Activated CD4-positive, alpha-beta T cell treated with anti-CD3 and anti-CD28 coated beads, Interleukin-10, Interleukin-2, amounts not matched to agents 100 ng/mL and 50 ng/mL, durations not matched to agents 16 hours and 8 hours (primary cell): ENCODE measurements at places on chromosomes 3 and 15.
A peak's percentile ranks its signal among the peaks of the same experiment; 100 is the strongest.

DNA sequence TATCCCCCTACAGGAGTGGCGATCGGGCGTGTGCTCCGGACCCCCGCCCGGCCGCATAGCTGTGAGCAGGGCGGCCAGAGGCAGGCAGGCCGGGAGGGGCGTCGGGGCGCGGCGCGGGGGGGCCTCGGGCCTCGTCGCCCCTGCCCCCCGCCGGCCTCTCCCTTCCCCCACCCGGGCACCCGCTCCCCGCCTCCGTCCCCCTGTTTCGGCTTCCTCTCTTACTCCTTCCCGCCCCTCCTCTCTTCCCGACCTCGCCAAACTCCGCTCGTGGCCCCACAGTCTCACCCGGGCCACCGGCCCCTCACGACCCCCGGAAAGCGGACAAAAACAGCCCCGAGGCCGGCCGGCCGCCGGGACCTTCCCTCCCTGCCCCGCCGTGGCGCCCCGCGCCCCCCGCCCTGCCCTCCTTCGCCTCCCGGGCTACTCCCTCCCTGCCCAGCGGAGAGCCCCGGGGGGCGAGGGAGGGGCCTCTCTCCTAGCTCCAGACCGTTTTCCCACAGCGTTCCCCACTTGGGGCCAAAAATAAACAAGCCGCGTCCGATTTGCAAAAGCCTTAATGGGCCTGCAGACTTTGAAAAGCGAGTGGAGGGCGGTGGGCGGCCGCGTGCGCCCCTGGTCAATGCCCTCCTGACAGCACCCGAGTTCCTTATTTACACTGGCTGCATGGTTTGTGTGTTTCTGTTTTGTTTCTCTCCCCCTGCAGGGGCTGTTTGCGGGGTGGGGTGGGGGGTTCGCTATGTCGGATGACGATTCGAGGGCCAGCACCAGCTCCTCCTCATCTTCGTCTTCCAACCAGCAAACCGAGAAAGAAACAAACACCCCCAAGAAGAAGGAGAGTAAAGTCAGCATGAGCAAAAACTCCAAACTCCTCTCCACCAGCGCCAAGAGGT lies 1.0 kb downstream of the UBE2E1 start:
- DNase-seq: no peak

DNA sequence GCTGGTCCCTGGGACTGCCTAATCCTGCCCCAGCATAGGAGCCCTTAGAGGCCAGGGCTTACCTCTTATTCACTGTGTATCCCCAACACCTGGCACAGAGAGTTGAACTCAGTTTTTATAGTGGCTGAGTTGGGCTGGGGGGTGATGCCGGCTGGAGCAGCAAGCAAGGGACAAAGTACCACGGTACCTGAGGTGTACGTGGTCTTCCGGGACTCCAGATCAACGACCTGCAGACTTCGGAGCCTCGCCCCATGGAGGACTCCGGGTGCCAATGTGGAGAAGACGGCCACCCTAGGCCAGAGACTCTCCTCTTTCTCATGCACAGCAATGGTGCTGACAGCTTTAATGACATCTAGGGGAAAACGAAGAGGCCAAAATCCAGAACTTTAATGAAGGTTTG lies 8.1 kb downstream of the WDR73 start:
- no peak for DNase-seq

DNA sequence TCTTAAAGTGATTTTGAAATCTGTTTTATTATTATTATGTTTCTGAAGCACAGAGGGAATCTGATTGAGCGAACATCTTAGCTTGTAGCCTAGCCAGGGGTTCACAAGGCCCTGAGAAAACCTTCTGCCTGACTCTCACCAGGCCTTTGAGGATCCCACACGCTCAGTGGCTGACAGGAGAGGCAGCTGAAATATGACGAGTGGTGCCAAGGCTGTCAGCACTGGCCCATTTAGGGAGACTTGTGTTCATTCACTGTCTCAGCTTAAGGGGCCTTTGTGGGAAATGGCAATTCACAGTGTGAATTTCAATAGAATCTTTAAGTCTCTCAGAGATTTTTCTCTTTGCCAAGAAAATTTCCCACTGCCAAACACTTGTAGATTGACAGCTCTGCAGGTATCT lies 770.9 kb downstream of the TUSC7 start:
- no peak for DNase-seq

DNA sequence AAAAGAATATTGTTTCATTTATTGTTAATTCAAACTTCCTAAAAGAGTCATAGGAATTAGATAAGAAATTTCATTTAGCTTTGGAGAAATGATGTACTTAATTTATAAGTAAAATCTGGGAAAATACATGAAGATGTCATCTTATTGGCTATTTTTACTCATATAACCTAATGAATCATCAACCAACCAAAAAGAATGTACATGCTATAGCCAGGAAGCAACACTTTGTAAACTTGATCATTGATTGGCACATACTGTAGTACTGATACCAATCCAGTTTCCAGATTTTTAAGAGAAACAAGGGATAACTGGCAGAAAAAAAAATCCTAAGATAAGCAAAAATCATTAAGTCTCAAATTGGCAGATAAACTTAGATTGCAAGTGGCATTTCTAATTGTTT lies 207.9 kb upstream of the CDIN1 start:
- no peak for DNase-seq

GRCh38 chr15:77516076-77516475 lies 95.4 kb downstream of the HMG20A start:
- no peak for DNase-seq

DNA sequence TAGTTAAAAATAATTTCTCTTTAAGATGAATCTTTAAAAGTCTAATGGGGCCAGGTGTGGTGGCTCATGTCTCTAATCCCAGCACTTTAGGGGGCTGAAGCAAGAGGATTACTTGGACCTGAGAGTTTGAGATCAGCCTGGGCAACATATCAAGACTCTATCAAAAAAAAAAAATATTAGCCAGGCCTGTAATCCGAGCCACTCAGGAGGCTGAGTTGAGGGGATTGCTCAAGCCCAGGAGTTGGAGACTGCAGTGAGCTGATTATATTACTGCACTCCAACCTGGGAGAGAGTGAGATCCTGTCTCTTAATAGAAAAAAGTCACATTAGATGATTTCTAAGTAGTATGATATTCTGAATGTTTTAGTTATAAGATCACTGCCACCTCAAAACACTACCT lies 322.0 kb upstream of the MANF start:
- no peak for DNase-seq

- no peak for DNase-seq
Observed at GRCh38 chr3:125186800-125187598, 25.5 kb downstream of the SLC12A8 start.

DNA sequence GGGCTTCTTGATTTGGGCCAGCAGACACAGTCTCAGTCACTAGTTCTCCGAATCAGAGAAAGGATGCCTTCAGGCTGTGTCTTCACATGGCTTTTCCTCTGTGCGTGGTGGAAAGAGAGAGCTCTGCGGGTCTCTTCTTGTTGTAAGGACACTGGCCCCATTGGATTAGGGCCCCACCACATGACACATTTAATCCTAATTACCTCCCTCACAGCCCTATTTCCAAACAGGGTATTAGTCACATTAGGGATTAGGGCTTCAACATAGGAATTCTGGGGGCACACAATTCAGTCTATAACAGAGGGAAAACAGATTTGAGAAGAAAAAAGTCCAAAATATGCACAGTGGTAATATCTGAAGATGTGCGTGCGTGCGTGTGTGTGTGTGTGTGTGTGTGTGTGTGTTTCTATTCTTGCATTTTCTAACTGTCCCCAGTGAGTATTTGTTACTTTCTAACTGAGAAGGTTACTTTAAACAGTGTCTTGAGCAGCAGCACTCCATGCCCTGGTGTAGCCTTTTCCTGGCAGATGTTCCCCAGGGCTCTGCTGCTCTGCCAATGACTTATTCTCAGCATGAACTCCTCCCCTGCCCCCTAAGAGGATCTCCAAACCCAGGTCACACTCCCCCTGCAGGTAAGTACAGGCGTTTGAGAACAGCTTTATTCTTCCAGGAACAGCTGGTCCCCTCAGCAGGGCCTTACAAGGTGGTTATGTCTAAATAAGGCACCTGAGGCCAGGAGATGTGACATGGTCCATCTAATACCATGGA lies 72.9 kb downstream of the RPL39L start:
- DNase-seq: peak; percentile 60

- no peak for DNase-seq
Observed at GRCh38 chr15:66672867-66673266, 29.2 kb upstream of the SMAD6 start.

GRCh38 chr3:33908250-33908851 lies 109.9 kb downstream of the PDCD6IP start:
- DNase-seq: no peak

DNA sequence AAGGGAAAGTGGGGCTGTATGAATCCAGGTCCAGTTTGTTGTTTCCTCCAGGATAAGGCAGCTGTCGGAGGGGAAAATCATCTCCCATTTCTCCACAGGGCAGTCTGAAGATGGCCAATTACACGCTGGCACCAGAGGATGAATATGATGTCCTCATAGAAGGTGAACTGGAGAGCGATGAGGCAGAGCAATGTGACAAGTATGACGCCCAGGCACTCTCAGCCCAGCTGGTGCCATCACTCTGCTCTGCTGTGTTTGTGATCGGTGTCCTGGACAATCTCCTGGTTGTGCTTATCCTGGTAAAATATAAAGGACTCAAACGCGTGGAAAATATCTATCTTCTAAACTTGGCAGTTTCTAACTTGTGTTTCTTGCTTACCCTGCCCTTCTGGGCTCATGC lies 911 bp downstream of the CCRL2 start:
- DNase-seq: no peak

DNA sequence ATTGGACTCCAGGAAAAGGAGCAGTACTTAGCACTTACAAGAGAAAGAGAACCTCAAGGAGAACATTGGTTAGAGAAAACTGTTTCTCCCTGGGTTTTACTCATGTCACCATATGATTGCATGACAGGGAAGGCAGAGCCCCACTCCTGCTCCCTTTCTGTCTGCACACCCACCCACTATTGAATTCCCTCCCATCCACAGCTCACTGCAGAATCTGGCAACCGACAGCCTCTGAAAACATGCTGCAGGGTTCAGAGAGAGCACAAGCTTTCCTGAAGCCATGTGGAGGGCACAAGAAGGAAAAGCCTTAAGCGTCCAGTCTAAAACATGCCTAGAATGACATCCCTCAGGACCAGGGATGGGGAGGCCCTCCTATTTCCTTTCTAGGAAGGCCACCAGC lies 3.0 kb upstream of the IL17RD start:
- DNase-seq: no peak
